ENCODE measurements at places on chromosomes 11 and 22.

GRCh38 chr11:35629914-35630313 is 11.7 kb downstream of the FJX1 start:
- DNase-seq = peak; percentile 75

DNA sequence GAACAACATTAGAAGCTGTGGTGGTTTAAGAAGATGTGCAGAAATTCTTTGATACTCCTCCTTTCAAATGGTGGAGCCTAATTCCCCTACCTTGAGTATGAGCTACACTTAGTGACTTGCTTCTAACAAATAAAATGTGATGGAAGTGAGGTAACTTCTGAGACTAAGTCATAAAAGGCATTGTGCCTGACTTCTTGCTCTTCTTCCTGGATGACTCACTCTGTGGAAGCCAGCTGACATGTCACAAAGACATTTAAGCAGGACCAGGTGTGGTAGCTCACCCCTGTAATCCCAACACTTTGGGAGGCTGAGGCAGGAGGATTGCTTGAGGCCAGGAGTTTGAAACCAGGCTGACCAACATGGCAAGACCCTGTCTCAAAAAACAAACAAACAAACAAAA is 3.9 kb upstream of the PLA2G3 start:
- DNase-seq = no peak

GRCh38 chr11:111461460-111462235 is 50.5 kb downstream of the BTG4 start:
- peak; percentile 26 for DNase-seq

- no peak for DNase-seq
Observed at GRCh38 chr11:120261931-120262330, 22.0 kb downstream of the POU2F3 start.

- no peak for DNase-seq
Observed at GRCh38 chr11:113341388-113342165, 27.2 kb downstream of the TTC12 start.

DNA sequence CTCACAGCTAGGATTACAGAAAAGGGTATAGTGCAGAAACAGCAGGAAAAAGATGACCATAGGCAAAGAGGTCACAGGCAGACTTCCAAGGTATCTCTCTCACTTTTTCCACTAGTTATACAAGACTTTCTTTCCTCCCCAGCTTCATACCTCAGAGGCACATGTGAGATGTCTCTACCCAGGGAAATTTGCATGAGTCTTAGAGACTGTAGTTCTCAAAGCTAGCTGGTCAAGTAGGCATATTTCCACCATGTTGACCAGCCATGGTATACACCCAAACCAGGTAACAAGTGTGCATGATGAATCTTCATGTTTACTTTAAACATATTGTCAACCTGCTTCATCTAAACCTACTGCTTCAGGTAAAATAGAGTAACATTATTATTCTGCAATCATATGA is 27.9 kb downstream of the PRMT3 start:
- no peak for DNase-seq

DNA sequence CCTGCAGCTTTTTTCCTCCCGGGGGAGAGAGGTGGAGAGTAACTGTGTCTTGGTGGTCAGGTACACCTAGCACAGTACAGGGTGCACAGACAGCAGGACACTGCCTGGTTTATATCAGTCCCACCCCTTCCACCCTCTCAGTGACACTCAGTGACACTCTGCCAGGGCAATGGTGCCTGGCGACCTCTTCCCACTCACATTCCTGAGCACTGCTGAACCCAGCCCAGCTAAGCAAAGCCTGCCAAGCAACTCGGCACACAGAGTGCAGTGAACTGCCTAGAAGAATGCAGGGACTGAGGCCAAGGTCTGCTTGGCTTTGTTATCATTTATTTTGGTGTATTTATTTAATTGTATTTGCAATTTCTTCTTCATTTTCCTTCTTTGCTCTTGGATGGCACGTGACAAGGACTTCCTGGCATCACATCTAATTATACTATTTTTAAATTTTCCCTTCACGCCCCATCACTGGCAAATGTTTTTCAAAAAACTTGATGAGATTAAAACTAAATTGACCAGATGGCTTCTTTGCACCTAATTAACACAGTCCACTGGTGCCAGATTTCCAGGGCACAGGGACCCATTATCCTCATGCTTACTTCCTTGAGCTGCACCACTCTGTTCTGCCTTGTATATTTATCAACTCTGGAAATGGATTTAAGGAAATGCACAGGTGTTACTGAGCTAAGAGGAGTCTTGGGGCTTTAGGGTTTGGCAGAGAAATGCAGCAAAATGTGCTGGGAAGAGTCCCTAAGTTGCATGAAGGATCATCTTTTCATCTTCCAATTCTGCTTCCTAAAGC is 205.6 kb downstream of the ADAMTS15 start:
- DNase-seq = peak; percentile 69

- DNase-seq = no peak
Observed at GRCh38 chr11:93652679-93653078, 8.8 kb upstream of the CEP295 start.
